Nephron progenitor cell (in vitro differentiated cells): ENCODE measurements at places on chromosomes 5 and 9.

DNA sequence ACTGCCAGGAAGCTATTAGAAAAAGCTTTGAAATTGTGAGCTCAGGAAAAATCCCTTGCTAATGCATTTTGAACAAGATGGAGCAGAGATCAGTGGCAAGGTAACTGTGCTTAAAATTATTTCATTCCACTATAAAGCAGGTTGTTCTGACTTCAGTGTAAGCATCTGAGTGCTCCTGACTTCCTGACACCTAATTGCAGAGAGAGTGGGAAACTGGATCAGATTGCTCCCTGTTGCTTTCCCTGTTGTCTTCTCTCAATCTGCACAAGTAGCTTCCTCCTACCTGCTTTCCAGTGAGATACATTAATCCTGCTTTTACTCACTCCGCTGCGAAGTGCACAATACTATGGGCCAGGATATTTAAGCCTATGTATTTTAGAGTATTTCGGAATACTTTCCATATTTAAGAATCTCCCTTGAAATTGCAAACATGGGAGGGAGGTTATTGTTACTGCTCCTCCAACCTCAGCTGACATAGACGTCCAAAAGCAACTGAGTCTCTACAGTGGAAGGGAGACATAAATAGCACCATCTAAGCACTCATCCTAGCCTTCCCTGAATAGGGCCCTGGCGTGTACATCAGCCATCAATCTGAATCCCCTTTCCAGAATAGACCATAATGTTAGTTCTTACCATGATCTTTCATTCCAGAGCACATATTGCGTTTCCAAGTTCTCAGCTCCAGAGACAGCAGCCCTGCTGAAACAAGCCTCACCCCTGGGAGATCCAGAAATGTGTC is 178.8 kb downstream of the PAM start:
- DNase-seq, result no peak

GRCh38 chr9:95266649-95267048 is 50.9 kb downstream of the FANCC start:
- no peak for DNase-seq

- no peak for DNase-seq
Observed at GRCh38 chr5:79771387-79771786, 81.8 kb downstream of the CMYA5 start.

DNA sequence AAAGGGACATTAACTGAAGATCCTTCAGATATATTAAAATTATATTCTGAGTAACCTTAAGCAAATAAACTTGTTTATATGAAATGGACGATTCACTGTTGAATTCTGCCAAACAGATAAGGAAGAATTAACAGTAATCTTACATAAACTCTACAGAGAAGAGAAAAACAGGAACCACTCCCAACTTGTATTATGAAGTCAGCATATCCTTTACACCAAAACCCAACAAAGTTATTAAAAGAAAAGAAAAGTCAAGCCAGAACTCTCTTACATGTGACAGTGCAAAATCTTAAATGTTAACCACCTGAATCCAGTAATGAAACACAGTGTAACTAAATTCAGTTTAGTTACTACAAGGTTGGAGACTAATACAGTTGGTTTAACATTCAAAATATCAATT is 185.8 kb downstream of the DEPDC1B start:
- no peak for DNase-seq

DNA sequence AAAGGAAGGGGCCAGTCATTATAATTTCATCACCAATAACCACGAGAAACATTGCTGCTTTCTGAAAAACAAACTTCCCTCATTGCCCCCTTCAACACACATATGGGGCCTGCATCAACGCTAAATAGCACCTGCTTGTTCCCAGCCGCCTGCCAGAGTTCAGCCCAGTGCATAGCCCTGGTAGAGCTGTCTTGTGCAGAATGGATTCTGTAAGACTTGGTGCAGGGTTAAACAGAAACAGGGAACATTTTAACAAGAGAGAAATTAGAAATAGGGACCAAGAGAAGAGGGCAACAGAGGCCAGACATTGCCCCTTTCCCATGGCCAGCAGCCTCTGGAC is 56.7 kb downstream of the UBE2QL1 start:
- no peak for DNase-seq

GRCh38 chr5:111072949-111073682 is 1.6 kb downstream of the TSLP start:
- DNase-seq, result peak; percentile 84

DNA sequence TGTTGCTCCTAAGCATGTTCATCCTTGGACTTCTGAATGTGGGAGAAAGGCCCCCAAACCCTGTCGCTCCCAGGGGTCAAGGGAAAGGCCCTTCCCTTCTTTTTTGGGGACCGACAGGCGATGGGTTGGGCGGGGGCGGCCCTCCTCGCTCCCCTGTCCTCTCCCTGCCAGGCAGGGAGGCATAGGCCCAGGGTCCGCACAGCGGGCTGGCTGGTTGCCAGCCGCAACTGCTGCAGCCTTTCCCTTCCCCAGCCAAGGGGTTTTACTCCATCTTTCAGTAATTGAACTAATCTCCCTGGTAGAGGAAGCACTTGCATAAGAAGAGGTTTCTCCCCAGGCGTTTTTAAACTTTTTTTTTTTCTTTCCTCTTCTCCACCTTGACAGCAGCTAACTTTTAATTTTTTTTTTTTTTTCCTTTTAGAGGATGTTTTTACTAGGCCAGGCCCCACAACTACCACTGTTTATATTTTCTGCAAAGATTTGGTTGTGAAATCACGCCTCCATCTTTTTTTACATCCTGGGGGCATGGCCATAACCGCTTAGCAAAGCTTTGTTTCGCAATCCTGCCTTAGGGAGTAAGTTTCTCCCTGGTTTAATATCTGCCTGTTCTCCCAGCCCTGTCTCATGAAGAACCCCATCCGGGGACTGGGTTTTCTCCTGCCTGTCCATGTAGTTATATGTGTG is 216.9 kb upstream of the ZNF608 start:
- DNase-seq, result no peak

GRCh38 chr9:96858670-96859069 is 4.4 kb upstream of the ZNF782 start:
- no peak for DNase-seq

DNA sequence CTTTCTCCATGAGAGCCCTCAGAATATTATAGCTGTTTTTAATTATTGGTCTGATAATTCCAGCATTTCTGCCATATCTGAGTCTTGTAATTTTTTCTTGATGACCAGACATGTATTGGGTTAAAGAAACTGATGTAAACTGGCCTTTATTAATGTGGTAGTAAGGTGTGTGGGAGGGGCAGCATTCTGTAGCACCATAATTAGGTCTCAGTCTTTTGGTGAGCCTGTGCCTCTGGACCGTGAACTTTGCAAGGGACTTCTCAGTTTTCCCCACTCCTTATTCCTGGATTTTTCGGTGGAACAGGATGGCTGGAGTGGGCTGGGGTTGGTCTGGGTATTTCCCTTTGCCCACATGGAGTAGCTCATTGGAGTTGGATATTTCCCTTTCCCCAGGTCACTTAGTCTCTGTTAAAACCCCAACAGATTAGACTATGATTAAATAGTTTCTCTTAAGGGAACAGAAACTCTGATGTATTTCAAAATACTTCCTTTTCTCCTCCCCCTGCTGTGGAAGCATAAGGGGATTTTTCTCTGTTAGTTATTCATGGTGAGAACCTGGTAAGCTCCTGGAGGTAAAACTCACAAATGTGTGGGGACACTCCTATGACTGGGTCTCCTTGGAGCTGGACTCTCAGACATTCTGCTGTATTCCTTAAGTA is 52.4 kb downstream of the FSD1L start:
- no peak for DNase-seq
